ENCODE measurements at places on chromosomes 7 and 10.

DNA sequence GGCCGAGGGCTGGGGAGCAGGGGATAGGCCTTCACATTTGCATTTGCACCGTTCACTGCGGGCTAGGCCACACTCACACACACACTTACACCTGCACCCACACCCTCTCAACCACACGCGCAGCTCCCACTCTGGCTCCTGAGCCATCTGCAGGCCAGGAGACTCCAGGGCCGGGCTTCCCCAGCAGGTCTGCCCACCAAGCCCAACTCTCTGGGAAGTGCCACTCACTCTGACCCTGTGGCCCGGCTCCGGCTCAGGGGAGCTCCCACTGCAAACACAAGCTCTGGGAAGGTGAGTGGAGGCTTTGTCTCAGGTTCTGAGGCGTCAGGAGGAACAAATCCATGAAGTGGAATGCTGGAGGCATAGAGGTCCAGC is 157.9 kb downstream of the NRF1 start:
- H3K27ac ChIP-seq: no peak overlapping the region
- no peak overlapping the region for H3K4me3 ChIP-seq
- no peaks in the 10 kb centered on the region for H3K36me3 ChIP-seq
- no peaks in the 10 kb centered on the region for H3K4me1 ChIP-seq
- H3K27me3 ChIP-seq: no peaks in the 10 kb centered on the region

- H3K4me1 ChIP-seq: peaks cover 23% of the 10 kb centered on the region
- no peaks in the 10 kb centered on the region for H3K36me3 ChIP-seq
- no peak for DNase-seq
- H3K27me3 ChIP-seq: no peaks in the 10 kb centered on the region
Observed at GRCh38 chr7:151511946-151512345, 7.7 kb downstream of the RHEB start.

DNA sequence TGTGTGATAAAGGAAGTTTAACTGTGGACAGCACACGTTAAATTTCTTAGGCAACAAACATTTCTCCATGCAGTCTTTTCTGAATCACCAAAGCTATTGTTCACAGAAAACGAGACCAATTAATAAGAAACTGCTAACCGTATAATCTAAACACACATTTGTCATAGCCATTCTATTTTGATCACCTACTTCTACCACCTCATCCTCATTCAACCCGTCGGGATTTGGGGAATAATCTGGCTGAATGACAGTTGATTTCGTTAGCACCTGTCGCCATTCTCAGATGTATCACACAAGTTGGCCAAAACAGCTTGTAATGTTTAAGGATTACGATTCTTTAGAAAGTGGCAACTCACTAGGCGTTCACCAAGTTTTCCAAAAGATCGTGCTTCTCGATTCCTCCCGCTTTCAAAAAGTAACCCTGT is 1.2 kb downstream of the EZH2 start:
- peak overlapping the region; percentile 94 for H3K4me3 ChIP-seq
- no peaks in the 10 kb centered on the region for H3K27me3 ChIP-seq
- H3K4me1 ChIP-seq: no peaks in the 10 kb centered on the region
- DNase-seq: no peak
- H3K27ac ChIP-seq: no peak overlapping the region

DNA sequence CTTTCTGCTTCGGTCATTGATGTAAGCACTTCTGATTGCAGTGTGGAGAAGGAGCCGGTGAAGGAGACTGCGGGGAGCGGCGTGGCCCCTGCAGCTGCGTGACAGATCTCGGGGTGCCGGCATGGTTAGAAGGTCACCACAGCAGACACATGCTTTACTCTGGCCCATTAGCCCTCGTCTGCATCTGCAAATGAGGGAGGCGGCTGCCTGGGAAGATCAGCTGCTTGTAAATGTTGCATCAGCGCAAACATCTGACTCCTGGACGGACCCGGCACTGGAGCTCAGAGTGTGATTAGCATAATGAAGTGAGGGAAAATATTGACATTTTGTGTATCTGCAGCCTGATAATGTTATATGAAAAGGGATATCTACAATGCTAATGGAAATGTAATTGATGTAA is 30.5 kb upstream of the MNX1 start:
- no peaks in the 10 kb centered on the region for H3K36me3 ChIP-seq
- no peaks in the 10 kb centered on the region for H3K4me1 ChIP-seq
- H3K27ac ChIP-seq: no peak overlapping the region
- no peak for DNase-seq
- H3K27me3 ChIP-seq: no peaks in the 10 kb centered on the region

- no peaks in the 10 kb centered on the region for H3K36me3 ChIP-seq
- no peak for DNase-seq
- H3K27ac ChIP-seq: no peak overlapping the region
- no peak overlapping the region for H3K4me3 ChIP-seq
- no peaks in the 10 kb centered on the region for H3K4me1 ChIP-seq
- no peaks in the 10 kb centered on the region for H3K27me3 ChIP-seq
Observed at GRCh38 chr7:144665689-144666381, 170.0 kb downstream of the TPK1 start.

- H3K27ac ChIP-seq: no peak overlapping the region
- no peak for DNase-seq
- no peaks in the 10 kb centered on the region for H3K4me1 ChIP-seq
- H3K36me3 ChIP-seq: no peaks in the 10 kb centered on the region
- no peak overlapping the region for H3K4me3 ChIP-seq
Observed at GRCh38 chr10:86169506-86170254, 196.9 kb downstream of the GRID1 start.

GRCh38 chr7:147563669-147564068 is 1026.9 kb upstream of the C7orf33 start:
- H3K27ac ChIP-seq: no peak overlapping the region
- H3K4me3 ChIP-seq: no peak overlapping the region
- no peaks in the 10 kb centered on the region for H3K36me3 ChIP-seq
- no peaks in the 10 kb centered on the region for H3K27me3 ChIP-seq
- DNase-seq: no peak

DNA sequence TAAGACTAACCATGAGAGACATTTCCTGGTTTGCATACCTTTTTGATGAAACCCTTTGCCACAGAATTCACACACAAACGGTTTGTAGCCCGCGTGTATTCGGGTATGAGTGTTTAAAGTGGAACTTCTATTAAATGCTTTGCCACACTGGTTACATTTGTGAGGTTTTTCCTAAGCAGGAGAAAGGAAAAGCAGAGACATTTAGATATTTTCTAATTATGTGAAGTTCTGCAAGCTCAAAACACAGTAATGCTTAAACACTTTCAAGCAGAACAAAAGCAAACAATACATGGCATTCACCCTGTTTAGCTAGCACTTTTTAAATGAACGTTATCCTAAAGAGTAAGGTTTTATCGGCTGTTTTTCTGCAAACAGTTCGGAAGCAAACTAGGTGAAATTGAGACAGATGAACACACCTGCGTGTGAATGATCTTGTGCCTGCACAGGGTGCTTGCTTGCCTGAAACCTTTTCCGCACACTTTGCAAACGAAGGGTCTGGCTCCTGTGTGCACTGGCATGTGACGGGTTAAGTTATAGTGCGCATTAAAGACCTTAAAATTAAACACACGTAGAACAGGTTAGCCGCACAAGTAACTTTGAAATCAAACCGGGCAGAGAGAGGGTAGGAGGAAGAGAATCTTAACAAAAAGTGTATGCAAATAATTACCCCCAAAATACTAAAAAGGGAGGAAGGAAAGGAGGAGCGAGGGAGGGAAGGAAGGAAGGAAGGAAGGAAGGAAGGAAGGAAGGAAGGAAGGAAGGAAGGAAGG is 1.6 kb downstream of the FEZF1 start:
- no peak overlapping the region for H3K4me3 ChIP-seq
- peaks cover 11% of the 10 kb centered on the region for H3K27me3 ChIP-seq
- no peak for DNase-seq
- no peaks in the 10 kb centered on the region for H3K36me3 ChIP-seq

DNA sequence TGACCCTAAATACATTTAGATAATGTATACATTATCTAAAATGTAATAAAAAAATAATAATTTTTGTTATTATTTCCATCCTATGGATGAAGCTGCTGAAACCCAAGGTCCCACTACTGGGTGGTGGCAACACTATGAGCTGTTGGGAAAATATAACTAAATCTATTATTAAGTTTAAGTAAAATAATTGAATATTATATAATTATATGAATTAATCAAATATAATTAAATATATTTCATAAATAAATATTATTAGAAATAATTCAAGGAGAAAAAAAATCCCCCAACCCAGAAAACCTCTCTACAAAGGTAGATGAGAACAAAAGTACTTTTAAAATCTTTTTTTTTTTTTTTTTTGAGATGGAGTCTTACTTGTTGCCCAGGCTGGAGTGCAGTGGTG is 7.9 kb downstream of the PRSS58 start:
- no peak for DNase-seq
- H3K4me3 ChIP-seq: no peak overlapping the region

Data from testis (tissue), 5 donors.